ENCODE measurements at places on chromosomes 7 and 10.
A peak's percentile ranks its signal among the peaks of the same experiment; 100 is the strongest.

DNA sequence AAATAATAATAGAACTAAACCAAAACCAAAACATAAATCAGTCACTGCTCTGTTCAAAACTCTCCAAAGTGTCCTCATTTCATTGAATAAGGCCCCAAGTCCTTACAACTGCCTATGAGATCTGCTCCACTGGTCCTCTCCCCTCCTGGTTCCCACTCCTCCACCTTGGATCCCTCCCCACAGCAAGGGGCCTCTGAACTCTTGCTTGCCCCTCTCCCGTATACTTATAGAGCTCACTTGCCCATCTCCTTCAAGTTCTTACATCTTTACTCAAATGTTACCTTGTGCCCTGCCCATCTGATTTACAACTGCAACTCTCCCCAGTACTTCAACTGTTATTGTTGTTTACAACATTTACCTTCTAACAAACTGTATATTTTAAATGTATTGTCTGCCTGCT lies 819 bp downstream of the POLD2 start:
- DNase-seq: no peak

DNA sequence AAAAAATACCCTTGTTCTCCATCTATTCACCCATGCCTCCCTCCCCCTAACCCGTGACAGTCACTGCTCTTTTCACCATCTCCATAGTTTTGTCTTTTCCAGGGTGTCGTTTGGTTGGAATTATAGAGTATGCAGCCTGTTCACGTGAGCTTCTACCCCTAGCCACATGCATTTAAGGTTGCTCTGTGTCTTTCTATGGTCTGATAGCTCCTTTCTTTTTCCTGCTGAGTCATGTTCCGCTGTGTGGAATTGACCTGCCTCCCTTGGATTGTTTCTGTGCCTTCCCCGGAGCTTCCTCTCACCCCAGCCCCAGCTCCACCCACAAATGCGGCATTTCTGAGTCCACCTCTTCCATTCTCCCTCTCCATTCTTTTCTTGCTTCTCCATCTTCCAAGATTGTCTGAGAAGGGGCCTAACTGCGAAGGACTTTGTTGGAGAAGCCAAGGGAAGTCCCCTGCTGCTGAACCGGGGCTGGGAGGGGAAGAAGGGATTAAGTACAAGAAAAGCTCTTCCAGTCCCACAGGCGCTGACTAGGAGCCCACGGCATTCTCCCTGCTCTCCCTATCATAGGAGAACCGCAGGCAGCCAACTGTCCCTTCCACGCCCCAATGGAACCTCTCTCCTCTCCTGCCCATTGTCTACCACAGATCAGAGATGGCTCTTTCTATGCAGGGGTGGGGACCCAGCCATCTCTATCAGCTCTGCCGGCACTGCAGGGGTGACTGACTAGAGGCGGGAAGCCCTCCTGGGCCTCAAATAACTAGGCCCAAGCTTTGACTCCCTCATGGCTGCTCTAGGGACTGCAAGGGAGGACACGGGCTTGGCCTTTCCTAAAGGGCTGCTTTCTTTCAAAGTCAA lies 87.5 kb upstream of the ANLN start:
- DNase-seq: no peak

GRCh38 chr10:75127471-75127870 lies 16.0 kb downstream of the SAMD8 start:
- no peak for DNase-seq

DNA sequence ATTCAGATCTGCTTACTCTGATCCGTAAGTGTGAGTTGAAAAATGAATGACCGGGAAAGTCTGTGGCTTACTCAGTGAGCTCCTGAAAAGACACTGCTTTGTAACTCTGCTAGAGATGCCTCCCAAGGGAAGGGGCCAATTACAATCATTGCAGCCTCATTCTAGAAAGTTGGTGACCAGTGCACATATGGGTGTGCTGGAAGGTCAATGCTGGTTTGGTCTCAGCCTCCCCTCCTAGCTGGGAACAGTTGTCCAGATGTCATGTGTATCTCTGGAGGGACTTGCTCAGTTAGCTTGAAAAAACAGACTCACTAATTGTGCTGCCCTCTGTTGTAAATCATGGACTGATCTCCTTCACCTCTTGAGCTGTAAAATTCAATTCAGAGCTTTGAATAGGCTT lies 405.0 kb downstream of the ADRA2A start:
- no peak for DNase-seq

DNA sequence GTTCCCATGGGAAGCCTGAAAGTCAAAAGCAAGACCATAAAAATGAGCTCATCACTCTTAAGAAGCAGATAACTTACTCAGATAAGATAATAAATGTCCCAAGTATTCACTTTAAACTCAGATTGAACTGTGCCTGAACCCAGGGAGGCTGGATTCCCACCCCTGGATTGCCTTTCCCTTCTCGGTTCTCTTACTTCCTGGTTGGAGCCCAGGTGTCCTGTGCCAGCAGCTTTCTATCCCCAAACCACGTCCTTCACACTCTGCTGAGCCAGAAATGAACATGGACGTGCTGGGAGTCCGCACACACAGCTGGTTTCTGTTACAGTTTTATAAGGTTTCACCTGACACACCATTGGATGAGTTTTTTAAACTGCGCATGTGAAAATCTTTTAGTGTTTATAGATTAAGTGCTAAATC lies 636.2 kb upstream of the IGFBP3 start:
- no peak for DNase-seq

GRCh38 chr7:6057316-6058129 lies 26.3 kb downstream of the ANKRD61 start:
- peak; percentile 32 for DNase-seq

GRCh38 chr10:2919016-2919415 lies 148.3 kb upstream of the PFKP start:
- no peak for DNase-seq

DNA sequence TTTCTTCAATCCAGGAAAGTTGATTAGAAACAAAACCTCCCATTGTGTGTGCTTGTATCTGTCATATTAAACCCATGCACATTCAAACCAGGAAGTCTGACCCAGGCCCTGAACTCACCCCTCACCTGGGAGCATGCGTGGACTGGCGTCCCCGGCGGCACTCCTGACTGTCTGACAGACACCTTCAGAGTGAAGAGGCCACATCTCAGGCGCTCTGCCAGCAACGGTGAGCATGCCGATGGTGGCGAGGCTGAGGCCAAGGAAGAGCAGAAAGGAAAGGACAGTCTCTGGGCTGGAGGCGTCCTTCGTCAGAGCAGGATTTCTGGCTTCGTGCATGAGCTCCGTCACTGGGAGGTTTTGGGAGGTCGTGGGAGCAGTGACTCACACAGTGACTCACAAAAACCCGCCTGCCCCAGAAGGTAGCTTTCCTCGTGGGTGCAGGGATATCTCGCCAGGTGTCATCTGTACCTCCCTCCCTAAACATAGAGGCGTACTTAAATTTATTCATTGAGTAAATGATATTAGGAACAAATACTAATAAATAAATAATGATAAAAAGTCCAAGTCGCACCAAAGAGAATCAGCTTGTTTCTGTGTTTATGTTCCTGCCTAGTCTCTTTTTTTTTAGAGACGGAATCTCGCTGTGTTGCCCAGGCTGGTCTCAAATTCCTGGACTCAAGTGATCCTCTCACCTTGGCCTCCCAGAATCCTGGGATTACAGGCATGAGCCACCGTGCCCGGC lies 13.5 kb downstream of the IQCE start:
- no peak for DNase-seq

- no peak for DNase-seq
Measured at GRCh38 chr10:34773636-34774630, 41.2 kb downstream of the PARD3 start.

GRCh38 chr7:28028471-28028870 lies 152.1 kb downstream of the JAZF1 start:
- DNase-seq: peak; percentile 60

DNA sequence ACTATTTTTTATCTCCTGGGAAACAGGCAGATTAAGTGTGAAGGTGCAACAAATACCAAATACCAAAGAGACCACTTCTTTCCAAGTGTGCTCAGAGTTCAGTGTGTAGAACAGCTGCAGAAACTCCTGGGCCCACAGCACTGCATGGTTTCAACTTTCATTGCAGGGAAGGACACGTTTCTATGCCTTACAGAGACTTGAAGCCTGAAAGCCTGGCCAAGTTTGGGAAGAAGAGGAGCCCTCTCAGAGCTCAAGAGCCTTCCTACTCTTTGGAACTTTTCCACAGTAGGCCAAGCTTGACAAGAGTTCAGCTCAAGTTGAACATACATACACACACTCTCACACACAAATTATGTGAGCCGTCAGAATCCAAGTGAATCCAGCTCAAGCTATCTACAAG lies 2.5 kb downstream of the HOXA4 start:
- no peak for DNase-seq

DNA sequence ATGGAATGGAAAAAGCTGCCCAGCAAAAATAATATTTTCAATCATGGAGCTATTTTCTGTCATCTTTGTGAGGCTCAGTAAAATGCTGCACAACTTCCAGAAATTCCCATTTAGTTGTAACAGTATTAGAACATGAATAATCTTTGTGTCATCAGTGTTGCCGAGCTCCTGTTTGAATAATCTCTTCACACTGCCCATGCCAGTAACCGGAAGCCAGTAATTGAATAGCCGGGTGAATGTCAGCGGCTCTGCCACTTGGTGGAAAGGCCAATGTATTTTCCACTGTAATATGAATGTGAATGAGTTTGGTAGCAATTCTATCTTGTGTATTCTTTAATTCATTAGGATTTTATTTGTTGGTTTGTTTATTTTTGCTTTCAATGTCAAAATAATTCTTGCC lies 172.5 kb upstream of the INSYN2A start:
- no peak for DNase-seq

DNA sequence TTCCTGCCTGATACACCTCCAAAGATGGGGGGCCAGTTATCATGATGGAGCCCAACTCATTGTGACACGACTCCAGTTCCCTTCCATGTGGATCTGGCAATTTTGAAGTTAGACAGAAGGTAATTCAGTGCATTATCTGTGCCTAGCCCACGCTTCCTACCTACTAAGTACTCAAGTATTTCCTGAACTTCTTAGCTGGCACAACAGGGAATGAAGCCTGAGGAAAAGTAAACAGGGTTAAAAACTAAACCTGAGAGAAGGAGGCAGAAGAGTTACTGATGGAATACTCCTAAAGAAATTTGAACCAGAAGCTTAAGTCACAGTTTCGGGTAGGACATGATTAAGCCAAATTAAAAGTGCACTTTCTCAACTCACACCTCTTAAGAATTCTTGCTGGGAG lies 1.1 kb upstream of the SEC31B start:
- no peak for DNase-seq

- DNase-seq: peak; percentile 15
Measured at GRCh38 chr7:108459922-108460551, 3.8 kb upstream of the NRCAM start.

GRCh38 chr7:27183682-27184336 lies 1.2 kb downstream of the HOXA11 start:
- no peak for DNase-seq

Data from AG10803 (cell line).